Islet precursor cell (in vitro differentiated cells): ENCODE measurements at places on chromosomes 16 and 17.
A peak's percentile ranks its signal among the peaks of the same experiment; 100 is the strongest.

GRCh38 chr17:51371732-51372151, 111.4 kb downstream of the UTP18 start:
- peak; percentile 92 for DNase-seq

DNA sequence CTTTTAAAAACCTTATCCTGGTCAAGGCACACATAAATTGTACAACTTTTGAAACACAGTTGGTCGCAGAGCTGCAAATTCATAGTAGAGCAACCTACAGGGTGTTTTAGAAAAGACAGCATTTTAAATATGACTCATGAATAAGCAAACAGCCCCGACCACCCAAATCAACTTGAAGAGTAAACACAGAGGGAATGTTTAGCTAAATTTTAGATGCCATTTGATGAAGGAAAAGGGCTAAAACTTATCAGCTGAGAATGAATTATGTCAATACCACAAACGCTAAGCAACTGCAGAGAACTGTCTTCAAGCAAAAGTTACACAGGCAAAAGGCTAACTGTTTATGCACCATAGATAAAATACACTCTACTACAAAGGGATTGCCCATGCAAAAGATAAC, 427.5 kb upstream of the PSMD7 start:
- DNase-seq, result no peak

DNA sequence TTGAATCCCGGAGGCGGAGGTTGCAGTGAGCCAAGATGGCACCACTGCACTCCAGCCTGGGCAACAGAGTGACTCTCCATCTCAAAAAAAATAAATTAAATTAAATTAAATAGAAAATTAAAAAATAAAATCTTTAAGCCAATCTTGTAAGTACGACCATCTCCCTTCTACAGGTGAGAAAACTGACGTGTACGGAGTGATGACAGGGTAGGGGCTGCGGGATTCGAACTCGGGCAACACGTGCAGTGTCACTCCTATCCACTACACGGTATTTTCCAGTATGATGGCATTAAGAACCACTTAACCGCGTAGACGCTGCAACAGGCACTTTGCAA, 762 bp downstream of the WDR59 start:
- no peak for DNase-seq

DNA sequence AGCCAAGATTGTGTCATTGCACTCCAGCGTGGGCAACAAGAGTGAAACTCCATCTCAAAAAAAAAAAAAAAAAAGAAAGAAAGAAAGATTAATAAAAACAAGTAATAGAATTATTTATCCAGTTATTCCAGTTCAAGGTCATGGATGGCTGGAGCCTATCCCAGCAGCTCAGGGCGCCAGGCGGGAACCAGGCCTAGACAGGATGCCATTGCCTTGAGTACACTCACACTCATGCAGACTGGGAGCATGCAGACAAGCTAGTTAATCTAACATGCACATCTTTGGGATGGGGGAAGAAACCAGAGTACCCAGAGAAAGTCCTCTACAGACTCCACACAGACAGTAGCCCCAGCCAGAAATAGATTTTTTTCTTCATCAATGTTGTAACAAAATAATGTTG, 17.9 kb downstream of the PDP2 start:
- DNase-seq, result no peak

DNA sequence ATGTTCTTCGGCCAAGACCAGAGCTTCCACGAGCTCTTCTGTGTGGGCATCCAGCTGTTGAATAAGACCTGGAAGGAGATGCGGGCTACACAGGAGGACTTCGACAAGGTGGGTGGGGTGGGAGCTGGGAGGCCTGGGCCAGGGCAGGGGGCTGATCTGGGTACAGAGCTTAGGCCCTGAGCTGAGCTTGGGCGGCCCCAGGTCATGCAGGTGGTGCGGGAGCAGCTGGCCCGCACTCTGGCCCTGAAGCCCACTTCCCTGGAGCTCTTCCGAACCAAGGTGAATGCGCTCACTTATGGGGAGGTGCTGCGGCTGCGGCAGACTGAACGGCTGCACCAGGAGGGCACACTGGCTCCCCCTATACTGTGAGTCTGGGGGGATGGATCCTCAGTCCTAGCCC, 3.5 kb downstream of the ELMO3 start:
- DNase-seq, result no peak

GRCh38 chr17:39473310-39473709, 12.0 kb downstream of the CDK12 start:
- DNase-seq, result no peak

GRCh38 chr16:2428051-2428783, 1.0 kb upstream of the CCNF start:
- DNase-seq, result peak; percentile 82

DNA sequence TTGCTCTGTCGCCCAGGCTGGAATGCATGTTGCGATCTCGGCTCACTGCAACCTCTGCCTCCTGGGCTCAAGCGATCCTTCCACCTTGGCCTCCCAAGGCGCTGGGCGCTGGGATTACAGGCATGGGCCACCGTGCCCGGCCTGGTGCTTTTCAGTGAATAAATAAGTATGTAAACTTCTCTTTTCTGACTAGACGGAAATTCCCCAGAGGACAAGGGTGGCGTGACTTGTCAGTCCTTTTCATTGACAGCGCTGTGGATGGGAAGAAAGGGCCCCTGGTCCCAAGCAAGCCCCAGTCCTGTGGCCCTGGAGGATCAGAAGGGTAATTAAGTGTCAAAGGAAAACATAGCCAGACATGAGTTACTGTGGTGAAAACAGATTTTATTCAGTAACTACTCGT, 9.6 kb upstream of the SPN start:
- no peak for DNase-seq

DNA sequence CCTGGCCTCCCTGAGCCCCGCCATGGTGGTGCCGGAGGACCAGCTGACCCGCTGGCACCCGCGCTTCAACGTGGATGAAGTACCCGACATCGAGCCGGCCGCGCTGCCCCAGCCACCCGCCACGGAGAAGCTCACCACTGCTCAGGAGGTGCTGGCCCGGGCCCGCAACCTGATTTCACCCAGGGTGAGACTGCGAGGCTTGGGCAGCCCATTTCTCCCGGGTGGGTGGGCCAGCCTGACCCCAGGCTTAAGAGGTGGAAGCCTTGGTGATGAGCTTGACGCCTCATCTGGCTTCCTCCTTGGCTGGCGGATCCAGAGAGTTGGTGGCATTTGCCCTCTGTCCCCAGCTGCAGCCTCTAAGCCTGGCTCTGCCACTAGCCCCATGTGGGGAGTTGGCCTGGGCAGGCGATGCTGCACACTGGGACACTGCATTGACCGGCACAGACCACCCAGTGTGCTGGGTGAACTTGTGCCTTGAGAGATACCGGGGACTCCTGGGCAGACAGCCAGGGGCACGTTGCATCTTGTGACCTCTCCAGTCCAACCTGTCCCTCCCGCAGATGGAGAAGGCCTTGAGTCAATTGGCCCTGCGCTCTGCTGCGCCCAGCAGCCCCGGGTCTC, 3.0 kb downstream of the CDT1 start:
- DNase-seq, result no peak

GRCh38 chr16:68446681-68447652, 1.3 kb downstream of the SMPD3 start:
- DNase-seq, result no peak

GRCh38 chr16:84518804-84519341, 14.4 kb upstream of the MEAK7 start:
- no peak for DNase-seq

DNA sequence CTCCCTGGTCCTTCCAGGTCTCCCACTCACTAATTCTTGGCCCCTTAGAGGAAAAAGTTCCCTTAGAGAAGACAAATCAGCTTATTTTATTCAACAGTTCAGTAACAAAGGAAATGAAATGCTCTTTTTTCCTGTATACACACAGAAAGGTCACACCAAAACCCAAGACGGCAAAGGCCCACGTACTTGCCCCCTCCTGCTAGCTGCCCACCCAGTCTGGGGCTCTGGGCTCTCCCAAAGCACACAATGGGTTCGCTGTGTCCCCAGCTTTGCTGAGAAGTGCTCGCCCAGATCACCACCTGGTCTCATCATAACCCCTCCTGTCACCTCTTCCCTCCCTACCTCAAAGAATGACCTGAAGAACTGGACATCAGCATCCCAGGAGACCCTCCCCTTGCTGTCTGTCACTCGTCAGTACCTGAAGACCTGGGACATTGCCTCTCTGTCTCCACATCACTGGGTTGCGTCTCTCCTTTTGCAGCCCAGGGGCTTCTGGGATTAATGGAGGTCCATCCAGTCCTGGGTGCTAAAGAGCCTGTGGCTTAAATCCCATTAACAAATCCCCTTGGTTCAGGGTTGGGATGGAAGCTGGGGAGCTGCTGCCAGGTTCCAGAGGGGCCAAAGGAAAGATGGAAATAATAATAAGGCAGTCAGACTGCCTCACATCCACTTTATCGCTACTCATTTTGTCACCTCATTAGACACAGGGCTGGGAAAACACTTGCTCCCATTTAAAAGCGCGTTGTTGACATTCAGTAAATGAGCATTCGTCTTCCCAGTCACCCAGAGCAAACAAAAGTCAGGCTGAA, 3.3 kb downstream of the SLC6A4 start:
- no peak for DNase-seq

GRCh38 chr16:11136600-11136999, 119.4 kb downstream of the SOCS1 start:
- no peak for DNase-seq

- no peak for DNase-seq
Observed at GRCh38 chr17:4586043-4586442, 1.7 kb downstream of the SMTNL2 start.

- DNase-seq, result peak; percentile 72
Observed at GRCh38 chr17:46815474-46816353, 2.8 kb downstream of the WNT3 start.

DNA sequence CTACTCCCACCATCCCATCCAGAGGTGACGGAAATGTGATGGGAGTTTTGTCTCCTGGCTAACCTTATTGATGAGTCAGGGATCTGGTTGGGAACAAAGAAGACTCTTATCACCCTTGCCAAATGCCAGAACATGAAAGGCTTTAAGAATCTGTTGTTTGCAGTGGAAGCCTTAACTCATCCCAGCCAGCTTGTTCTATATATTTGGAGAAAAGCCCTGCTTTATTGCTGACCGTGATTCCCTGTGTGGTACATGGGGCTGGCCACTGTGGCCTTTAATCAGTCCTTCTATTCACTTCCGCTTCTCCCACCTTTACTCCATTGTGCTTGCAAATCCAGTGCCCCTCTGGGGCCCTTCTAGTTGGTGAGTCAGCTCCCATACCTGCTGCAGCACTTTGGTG, 156.6 kb downstream of the PHKB start:
- peak; percentile 74 for DNase-seq
